Nephron progenitor cell (in vitro differentiated cells): ENCODE measurements at places on chromosomes 3 and 15.

GRCh38 chr15:100032358-100033085 is 299.3 kb upstream of the LYSMD4 start:
- DNase-seq, result no peak

GRCh38 chr15:91936927-91937326 is 83.4 kb downstream of the SLCO3A1 start:
- no peak for DNase-seq

DNA sequence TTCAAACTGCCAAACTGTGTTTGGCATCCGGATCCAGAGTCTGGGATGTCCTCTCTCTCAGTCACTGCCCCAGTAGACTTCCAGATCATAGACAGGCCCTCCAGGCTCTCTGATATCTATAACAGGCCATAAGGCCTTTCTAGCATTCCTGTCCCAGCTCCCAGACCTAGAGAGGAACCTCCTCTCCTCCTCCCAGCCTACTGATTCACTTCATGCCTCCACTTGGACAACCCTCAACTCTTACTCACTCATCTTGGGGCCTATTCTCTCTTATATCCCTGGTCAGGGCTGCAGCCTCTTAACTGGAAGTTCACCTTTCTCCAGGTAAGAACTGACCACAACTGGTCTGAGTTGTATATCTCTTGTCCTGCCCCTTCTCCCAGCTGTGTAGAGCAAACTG is 253.7 kb upstream of the TRIM42 start:
- DNase-seq, result no peak

DNA sequence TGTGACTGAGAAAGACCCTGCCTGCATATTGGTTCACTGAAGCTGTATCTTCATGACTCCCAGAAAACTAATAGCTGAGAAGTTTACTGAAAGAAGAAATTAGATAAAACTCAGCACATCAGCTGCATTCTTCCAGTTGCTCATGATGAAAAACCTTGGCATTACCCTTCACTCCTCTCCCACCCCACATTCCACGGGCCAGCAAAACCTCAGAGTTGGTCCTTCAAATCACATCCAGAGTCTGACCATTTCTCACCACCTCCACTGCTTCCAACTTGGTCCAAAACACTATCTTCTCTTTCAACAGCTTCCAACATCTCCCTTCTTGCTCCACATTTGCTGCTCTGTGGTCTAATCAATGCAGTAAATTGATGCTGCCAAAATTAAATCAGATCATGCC is 97.1 kb downstream of the CD47 start:
- no peak for DNase-seq

DNA sequence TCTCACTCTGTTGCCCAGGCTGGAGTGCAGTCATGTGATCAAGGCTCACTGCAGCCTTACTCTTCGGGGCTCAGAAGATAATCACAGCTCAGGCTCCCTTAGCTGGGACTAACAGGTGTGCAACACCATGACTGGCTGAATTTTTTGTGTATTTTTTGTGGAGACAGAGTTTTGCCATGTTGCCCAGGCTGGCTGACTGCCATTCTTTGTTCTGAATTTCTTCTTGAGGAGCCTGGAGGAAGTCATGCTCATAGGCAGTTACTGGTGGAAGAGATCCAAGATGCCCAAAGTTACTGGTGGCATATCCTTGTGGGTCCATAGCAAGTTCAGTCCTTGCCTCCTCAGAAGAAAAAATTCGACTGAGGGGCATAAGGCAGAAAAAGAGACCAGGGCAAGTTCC is 16.6 kb upstream of the UBP1 start:
- no peak for DNase-seq

DNA sequence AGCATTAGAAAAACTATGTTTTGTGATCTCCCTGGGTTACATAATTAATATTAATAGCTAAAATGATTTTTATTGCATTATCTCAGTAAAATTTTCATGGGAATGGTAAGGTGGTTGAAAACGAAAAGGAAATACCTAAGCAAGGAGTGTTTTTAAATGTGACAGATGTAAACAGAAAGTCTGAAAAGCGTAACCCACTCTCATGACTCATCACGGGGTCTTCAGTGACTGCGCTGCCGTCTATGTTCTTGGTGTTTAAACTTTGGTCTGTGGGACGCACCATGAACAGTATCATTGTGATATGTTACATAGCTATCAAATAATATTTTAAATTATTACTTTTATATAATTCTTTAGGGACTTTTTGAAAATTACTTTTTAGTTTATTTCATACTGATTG is 19.8 kb downstream of the LRCH3 start:
- no peak for DNase-seq

DNA sequence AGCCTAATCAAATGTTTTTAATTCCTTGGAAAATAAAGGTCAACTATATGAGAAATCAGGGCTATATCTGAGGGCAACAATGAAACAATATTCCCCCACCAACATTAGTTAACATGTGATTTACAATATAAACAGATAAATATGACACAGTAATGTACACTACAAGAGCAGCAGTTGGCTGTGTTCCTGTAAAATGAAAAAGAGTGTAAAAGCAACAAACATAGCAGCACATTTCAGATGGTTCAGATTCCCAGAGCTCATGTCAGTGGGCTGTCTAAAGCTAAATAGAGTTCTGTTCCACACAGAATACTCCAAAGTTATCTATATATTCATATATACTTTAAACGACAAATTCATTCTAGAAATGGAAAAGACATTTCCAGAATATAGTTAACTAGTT is 42.6 kb downstream of the ANKRD28 start:
- no peak for DNase-seq

GRCh38 chr3:28972921-28973320 is 307.9 kb upstream of the RBMS3 start:
- no peak for DNase-seq

DNA sequence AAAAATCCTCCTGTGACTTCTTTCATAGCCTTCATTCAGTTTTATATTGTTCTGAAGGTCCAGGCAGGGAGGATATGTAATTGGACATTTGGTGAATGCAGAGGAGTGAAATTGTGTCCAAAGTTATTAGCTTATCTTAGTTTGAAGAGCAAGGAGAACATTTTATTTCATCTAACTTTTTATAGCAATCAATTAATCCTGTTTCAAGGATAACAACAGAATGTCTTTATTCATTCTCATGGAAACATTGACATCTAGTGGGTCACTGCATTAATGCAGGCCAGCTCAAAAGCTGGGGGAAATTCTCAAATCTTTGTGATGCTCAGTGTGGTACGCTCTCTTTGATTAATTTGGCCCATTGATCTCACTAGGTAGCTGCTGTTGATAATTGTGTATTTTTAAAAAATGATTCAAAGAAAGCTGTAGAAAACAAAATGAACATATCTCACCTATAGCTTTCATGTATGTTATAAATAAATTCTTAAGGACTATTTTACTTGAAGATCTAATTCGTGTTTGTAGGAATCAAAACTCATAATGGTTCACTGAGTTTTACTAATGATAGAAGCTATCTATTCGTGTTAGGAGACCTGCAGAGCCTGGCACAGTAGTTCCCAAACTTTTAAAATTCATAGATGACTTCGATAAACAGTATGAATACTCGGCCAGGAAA is 150.8 kb upstream of the KCNMB2 start:
- peak; percentile 40 for DNase-seq

GRCh38 chr3:128133273-128133883 is 9.8 kb upstream of the RUVBL1 start:
- DNase-seq, result no peak

DNA sequence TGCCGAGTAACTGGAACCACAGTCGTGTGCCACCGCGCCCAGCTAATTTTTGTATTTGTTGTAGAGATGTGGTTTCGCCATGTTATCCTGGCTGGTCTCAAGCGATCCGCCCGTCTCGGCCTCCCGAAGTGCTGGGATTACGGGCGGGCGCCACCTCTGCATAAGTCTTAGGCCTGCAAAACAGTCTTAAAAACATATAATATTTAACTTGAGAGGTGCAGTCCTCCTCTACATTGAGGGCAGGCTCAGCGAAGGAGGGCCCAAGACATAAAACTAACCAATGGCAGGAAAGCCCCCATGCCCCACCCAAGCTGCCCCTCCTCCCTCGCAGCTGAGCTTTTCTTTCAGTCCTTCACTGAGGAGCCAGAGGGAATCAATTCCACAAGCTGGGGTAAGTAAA is at the start of gene SLC28A2:
SLC28A2 (plus strand) TSS at position 347 of the 400 bp plus-strand sequence. CDS start 982 bp downstream, outside the sequence.
- DNase-seq, result no peak

GRCh38 chr3:52923963-52924362 is 26.6 kb upstream of the STIMATE start:
- no peak for DNase-seq

GRCh38 chr3:128152419-128153155 is 694 bp upstream of the EEFSEC start:
- no peak for DNase-seq

DNA sequence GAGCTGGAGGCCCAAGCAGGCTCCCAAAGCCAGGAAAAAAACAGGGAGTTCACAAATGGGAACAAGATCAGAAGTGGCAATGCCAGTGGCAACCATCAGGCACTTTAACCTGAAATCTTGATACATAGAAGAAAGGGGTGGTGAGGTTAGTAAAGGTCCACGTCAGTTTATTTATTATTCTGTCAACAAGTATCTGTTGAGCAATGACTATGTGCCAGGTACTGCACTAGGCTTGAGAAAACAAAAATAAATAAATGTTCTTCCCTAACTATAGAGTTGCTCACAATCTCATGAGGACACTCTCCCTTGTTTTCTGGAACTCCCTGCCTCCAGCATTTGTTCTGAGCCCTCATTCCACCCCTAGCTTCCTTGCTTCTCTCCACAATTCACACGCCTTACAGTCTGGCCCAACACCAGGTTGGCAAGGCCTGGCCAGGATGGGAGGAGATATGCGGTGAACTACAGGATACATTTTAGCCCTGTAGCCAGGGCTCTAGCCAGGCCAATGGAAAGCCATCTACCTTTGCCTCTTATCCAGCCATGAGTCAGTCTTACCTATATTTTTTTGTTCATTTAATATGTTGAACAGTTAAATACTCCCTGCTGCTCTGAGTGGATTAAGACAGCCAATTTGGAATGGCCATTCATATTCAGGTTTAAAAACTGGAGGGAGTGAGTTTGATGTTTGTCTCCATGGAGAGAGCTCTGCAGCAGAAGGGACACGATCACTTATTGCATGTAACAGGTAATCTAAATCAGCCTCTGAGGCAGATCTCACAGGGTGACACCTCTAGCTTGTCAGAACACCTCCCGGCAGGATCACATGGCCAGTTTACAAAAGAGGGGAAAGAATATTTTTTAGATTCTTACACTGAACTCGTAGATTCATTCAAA is 161.9 kb upstream of the ATP11B start:
- no peak for DNase-seq

GRCh38 chr3:141812084-141812483 is 48.9 kb downstream of the GRK7 start:
- DNase-seq, result no peak

GRCh38 chr15:96348112-96349027 is 17.9 kb downstream of the NR2F2 start:
- no peak for DNase-seq

DNA sequence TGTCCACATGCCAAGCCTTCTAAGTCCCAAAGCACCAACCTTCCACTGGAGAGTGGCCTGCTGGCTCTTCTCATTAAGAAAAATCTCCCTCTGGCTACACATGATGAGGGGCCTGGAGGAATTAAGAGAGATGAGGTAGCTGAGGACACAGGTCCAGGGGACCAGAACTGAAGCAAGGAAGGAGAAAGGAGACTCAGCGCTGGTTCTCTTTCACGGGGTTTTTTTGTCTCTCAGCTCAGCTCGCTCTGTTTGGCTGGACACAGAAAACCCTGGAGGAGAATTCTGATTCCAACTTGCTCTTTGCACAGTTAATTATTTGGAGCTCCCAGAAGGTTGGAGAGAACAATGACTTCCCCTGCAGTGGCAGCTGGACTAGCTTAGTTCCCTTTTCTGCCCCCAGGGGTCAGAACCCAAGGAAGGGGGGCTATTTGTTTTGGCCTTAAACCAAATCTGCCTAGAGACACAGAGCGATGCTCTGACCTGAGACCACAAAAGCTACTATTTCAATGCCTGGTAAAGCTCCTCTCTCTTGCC is 507.6 kb downstream of the FHIT start:
- peak; percentile 7 for DNase-seq

GRCh38 chr15:92883163-92883875 is 16.8 kb upstream of the CHD2 start:
- peak; percentile 46 for DNase-seq

GRCh38 chr3:67458896-67459530 is 195.4 kb downstream of the SUCLG2 start:
- DNase-seq, result no peak

DNA sequence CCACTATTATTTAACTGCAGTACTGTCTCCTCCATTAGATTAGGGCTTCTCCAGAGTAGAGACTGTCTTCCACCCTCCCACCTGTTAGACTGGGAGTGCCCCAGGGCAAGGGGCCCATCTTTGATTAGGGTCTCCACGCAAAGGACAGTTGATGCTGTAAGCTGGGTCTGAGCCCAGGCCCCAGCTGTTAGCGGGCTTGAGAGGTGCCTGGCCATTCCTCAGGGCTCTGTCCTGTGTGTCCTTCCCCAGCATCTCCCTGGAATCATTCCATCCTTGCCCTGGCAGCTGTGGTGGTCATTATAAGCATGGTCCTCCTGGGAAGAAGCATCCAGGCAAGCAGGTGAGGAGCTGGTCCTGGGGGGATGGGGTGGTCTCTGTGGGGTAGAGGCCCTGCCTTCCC is 6.1 kb downstream of the SLC51B start:
- DNase-seq, result no peak

DNA sequence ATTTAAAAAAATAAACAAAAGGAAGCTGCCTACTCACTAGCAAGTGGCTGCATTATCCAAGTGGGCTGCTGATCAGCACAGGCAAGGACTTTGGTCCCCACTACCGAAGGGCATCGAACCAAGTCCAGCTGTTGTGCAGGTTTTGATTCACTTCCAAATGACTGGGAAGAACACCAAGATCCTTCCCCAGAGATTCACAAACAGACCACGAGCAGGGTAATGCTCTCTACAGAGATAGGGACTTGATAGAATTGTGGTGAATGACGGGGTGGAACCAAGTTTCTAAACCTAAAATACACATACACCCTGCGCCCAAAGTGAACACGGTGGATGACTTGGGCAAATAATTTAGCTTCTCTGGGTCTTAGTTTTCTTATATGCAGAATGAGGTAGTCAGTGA is 203.7 kb upstream of the ICE2 start:
- DNase-seq, result no peak

GRCh38 chr15:63367390-63367789 is 14.3 kb downstream of the CA12 start:
- DNase-seq, result no peak
